Type B pancreatic cell (in vitro differentiated cells): ENCODE measurements at places on chromosomes 4 and X.

DNA sequence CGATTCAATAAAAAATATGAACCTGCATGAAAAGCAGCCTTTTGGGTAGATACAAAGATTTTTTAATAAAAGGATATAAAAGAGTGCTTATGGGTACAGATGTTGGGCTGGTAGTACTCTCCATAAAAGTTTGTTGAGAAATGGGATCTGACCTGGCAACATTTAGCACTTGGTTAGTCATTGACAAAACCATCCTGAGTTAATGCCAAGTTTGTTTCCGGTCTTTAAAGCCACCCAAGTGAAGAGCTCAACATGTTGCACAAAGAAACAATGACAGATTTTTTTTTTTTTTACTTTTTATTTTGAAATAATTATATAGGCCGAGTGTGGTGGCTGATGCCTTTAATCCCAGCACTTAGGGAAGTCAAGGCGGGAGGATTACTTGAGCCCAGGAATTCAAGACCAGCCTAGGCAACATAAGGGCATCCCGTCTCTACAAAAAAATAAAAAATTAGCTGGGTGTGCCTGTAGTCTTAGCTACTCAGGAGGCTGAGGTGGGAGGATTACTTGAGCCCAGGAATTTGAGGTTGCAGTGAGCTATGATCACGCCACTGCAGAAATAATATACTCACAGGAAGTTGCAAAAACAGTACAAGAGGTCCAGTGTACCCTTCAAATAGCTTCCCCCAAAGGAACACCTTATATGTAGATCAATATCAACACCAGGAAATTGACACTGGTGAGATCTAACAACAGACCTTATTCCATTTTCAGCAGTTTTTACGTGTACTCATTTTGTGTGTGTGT, 16.6 kb downstream of the CHST7 start:
- no peak for DNase-seq

GRCh38 chr4:107155366-107155765, 119.3 kb upstream of the DKK2 start:
- no peak for DNase-seq

GRCh38 chr4:83569987-83570386, 34.1 kb downstream of the GPAT3 start:
- no peak for DNase-seq

DNA sequence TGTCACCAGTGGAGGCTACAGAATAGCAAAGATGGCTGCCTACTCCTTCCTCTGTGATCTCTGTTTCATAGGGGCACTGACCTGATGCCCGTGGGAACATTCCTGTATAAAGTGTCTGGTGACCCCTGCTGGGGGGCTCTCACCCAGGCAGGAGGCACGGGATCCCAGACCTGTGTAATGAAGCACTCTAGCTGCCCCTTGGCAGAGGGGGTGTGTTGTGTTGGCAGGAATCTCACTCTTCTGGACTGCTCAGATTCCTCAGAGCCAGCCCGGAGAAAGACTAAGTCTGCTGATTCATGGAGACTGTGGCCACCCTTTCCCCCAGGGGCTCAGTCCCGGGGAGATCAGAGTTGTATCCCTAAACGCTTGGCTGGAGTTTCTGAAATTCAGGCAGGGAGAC, 648.3 kb downstream of the SPRY1 start:
- no peak for DNase-seq

DNA sequence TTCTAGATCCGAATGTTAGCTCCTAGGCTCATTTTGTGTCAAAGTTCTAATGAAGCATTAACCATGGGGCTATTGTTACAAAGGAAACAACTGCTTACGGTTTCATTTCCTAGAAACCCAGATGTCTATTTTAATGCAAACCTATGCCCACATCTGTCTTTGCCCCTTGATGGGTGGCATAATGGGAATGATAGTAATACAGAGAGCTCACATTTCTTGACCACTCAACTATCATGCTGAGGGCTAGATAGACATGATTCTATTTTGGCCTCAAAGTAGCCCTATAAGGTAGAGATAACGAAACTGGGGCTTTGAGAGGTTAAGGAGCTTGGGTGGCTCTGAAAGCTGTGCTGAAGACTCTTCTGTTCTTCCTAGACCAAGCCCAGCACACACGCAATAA, 1.9 kb downstream of the TLR7 start:
- DNase-seq = no peak

DNA sequence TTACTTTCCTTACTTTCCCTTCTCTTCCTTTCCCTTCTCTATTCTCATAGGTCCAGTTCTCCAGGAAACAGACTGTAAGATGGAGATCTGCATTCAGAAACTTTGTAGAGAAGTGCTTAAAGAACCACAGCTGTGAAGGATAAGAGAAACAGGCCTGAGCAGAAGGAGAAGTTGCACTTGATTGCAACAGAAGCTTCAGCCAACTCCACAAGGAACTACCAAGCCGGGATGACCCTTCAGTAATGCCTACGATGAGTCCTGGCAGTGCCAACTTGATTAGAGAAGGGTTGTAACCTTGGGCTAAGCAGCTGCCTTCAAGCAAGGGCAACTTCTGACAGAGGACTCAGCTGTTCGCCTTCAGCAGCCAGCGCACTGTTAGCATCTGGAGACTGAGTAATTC, 413.3 kb upstream of the RASGEF1B start:
- DNase-seq = no peak

DNA sequence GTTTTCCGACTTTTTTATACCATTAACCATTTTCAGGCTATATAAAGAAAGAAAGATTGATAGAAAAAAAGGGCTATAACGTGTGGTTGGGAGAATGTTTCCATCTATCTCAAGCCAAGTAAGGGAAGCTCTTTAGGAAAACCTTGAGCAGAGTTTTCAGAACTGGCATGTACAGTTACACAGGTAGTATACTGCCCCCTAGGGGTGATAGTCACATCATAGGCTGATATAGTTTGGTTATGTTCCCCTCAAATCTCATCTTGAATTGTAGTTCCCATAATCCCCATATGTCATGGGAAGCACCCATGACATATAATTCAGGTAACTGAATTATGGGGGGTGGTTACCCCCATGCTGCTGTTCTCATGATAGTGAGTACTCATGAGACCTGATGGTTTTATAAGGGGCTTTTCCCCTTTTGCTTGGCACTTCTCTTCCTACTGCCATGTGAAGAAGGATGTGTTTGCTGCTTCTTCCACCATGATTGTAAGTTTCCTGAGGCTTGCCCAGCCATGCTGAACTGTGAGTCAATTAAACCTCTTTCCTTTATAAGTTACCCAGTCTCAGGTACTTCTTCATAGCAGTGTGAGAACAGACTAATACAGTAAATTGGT, 186.8 kb downstream of the TMA16 start:
- no peak for DNase-seq

DNA sequence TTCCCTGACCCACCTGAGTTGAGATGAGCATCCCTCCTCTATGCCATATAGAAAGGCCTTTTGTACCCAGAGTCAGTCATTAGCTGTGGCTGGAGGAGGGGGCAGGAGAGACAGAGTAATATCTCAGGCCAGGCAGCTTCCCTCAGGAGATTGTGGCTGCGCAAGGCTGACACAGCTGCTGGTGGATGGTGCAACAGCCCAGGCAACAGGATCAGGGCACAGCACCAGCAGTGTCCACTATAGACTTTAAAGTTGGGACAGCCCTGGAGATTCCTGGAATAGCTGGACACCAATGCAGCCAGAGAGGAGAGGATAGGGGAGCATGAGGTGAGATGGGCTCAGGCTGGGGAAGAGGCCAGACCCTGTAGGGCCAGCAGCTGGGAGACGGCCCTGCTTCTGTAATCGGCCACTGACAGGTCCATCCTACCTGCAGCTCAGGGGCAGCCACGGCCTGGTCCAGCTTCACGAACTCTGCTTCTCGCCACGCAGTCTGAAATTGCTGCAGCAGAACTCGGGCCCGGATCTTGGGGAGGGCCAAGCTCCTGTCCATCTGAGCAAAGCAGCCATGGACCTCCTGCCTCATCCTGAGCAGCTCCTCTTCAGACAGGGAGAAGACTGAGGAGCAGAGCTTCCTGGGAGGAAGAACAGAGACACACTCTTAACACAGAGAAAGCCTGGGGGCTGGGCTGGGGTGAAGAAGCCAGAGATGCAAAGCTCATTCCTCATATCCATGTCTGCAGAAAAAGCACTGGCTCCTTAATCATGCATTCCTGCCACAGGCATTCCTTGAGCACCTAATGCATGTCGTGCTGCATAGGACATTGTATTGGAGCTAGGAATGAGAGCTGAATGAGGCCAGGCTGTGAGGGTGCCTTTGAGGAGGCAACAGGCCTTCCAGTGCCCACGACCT, 90.1 kb downstream of the EVC2 start:
- no peak for DNase-seq

- no peak for DNase-seq
These were observed 40.5 kb upstream of the HSD17B10 start for GRCh38 chrX:53474707-53475106.

DNA sequence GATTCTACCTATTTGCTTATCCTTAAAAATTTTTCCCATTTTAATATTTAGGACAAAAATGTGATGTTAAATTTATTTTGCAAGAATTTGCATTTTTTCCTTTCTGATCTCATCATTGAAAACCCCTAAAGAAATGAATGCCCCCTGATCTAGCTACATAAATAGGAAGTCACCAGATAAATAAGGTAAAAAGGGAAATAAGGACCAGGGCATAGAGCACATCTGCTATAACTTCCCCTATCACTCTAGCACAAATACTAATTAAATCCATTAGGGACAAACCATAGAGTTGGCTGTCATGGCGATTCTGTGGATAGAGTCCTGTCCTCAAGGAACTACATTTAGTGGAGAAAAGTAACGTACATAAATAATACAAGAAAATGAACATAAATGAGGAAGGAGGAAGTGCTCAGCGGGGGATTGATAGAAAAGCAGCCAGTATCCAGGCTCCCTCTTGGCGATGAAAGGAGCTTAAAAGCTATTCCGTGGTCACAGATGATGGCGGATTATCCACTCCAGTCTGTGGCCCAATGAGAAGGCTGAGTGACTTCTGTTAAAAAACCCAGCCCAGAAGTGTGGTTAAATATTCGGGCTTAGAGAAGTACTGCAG, 76.9 kb upstream of the RPL34 start:
- no peak for DNase-seq

DNA sequence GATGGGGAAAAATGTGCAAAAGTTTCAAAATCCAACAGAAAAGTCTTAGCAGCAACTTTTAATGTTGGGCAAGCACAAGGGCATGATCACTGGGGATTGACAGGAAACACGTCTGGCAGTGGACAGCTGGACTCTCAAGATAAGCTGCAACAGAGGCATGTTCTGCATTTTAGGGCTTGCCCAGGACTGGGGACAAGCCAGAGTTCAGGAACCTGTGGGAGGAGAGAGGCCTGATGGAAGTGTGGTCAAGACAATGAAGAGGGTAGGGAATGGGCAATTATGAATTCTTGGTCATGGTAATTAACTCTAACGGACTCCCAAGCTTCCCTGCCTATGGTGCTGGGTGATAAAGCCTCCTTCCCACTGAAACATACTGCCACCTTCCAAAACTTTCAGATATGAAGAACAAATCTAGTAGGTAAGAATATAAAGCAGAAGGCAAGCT, 48.4 kb downstream of the ANXA3 start:
- no peak for DNase-seq

DNA sequence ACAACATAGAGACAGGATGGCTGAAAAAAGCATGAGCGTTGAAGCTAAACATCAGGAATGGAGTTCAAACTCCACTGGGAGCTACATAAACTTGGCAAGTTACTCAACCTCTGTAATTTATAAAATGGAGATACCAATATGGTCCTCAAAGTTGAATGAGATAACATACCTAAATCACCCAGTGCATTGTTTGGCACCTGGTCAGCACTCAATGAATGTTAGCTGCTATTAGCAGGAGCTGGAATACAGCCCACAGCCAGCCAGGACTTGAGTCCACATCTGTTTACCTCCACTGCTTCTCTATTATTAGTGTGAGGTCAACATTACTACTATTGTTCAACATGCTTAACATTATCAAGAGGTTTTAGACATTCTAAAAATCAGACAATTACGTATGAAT, 97.9 kb downstream of the NR3C2 start:
- DNase-seq = no peak

DNA sequence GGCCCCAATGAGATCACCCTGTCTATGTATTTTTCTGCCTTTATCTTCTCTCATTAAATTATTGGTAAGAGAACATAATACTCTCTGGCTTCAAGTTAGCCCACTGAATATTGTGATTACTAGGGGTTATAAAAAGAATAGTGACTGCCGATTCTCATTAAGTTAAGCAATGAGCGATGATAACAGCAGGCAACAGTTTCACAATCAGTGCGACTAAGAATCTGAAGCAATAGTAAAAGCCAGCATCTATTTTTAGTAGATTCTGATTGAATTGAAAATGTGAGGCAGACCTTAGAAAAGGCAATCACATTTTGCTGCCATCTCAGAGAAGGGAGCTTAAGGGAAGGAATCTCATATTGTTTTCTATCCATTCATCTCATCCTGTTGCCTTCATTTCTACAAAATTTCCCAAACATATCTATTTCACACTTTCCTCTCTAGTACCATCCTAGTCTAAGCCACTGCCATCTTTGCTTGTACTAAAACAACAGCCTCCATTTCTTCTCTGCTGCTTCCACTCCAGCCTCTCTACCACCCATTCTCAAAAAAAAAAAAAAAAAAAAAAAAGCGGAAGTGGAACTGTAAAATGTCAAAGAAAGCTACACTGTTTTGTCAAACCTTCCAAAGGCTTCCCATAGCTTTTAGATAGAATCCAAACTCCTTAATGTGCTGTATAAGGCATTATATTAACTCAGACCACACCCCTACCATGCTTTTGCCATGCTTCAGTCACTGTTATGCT, 17.4 kb downstream of the GABRA4 start:
- no peak for DNase-seq

- no peak for DNase-seq
These were observed 131.4 kb downstream of the CBR4 start for GRCh38 chr4:168878623-168879022.

DNA sequence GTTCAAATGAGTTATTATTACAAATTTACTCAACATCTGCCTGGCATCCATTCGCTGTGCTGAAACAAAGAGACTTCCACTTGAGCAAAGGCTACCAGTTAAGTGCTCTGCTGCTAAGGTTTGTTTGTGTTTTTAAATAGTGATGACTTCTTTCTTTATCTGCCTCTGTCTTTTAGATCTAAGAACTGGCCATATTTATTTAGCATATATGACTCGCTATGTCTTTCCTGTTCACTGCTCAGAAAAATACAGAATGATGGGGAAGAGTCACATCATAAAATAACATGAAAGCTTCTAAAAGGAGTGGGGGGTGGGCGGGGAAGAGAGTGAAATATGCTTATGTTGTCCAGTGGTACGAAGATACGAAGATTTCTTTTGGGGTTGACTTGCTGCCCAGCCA, 322.2 kb downstream of the GPAT3 start:
- DNase-seq = no peak
